DND-41 (cell line): ENCODE measurements at places on chromosomes 6 and 20.

DNA sequence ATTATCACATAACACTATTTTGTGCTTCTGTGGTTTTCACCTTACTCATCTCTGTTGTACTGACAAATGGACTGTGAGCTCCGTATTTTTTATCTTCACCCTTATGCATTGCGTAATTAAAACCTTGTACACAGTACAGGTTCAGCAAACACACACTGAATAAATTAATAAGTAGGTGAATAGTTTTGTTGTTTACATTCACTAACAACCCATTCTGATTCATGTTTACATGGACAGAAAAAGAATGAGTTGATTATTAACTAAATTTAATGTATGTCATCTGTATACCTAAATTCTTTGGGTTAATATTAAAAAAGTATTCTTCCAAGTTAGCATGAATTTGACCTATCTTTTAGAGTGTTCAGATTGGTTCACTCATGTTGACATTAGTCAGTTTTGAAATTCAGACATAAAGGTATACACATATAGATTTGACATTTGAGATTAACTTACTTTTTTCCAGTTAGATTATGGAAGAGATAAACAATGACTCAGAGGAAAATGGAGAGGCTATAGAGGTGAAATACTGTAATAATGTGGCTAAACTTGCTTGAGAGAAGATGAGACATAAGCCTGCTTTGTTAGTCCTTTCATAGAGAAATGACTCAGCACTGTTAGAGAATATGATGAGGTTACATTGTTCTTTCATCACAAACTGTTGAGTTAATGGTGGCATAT, 541.7 kb upstream of the FLRT3 start:
- H3K4me1 ChIP-seq: no peaks in the 10 kb centered on the region
- DNase-seq: no peak
- H3K27ac ChIP-seq: no peak overlapping the region
- H3K4me3 ChIP-seq: no peak overlapping the region

- no peaks in the 10 kb centered on the region for H3K4me1 ChIP-seq
- no peak overlapping the region for H3K4me3 ChIP-seq
- peaks cover 85% of the 10 kb centered on the region for H3K36me3 ChIP-seq
- no peaks in the 10 kb centered on the region for H3K27me3 ChIP-seq
- no peak overlapping the region for H3K27ac ChIP-seq
- DNase-seq: no peak
Observed at GRCh38 chr20:38050686-38051085, 17.1 kb downstream of the RPRD1B start.

- H3K27me3 ChIP-seq: no peaks in the 10 kb centered on the region
- DNase-seq: no peak
- no peak overlapping the region for H3K27ac ChIP-seq
- no peaks in the 10 kb centered on the region for H3K36me3 ChIP-seq
Observed at GRCh38 chr6:139475241-139475640, 100.8 kb upstream of the CITED2 start.

GRCh38 chr20:37994512-37994911, 38.7 kb downstream of the TTI1 start:
- no peak overlapping the region for H3K27ac ChIP-seq
- H3K27me3 ChIP-seq: no peaks in the 10 kb centered on the region
- H3K4me1 ChIP-seq: no peaks in the 10 kb centered on the region
- no peak overlapping the region for H3K4me3 ChIP-seq

- no peak overlapping the region for H3K4me3 ChIP-seq
- H3K4me1 ChIP-seq: peaks cover 4% of the 10 kb centered on the region; the same call in 1 of the 2 replicates
- H3K27ac ChIP-seq: no peak overlapping the region
- H3K27me3 ChIP-seq: no peaks in the 10 kb centered on the region
- DNase-seq: no peak
Observed at GRCh38 chr6:21045135-21045700, 511.0 kb downstream of the CDKAL1 start.

DNA sequence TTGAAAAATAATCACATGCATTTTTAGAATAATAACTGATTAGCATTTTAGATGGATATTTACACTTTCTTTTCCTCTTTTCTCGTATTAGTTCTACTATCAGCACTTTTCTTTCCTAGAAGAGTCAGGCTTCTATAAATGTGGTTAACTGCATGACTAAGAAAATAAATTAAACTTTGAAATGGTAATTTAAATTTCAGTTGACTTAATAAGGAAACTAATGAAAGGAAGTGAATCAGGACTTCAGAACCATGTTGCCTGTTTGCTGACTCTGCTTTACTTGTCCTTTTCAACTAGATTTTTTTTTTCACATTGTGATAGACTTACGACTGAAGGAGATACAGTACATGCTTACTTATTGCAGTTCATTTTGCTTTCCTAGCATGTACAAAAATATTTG, 1258.2 kb upstream of the EYS start:
- no peaks in the 10 kb centered on the region for H3K36me3 ChIP-seq

GRCh38 chr6:139847457-139847813, 473.0 kb upstream of the CITED2 start:
- H3K36me3 ChIP-seq: no peaks in the 10 kb centered on the region
- DNase-seq: no peak
- H3K27me3 ChIP-seq: no peaks in the 10 kb centered on the region
- H3K27ac ChIP-seq: no peak overlapping the region
- no peaks in the 10 kb centered on the region for H3K4me1 ChIP-seq

DNA sequence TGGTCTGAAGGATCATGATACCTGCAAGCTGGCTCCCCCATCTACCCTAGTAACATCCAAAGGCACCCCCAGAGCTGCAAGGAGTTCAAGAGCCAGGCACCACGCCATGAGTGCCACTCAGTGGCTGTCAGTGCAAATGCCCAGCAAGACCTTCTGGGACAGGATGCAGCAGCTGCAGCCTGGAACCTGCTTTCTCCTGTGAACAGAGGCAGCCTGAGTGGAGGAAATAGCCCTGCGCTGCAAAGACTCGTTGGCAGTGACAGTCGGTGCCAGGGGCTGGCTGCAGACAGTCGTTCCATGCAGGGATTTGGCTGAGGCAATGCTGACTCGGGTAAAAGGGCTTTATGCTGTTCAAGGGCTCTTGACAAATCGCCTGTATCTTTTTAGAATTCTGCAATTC, 15.7 kb upstream of the SSTR4 start:
- DNase-seq: peak; percentile 44
- H3K36me3 ChIP-seq: no peaks in the 10 kb centered on the region
- H3K27ac ChIP-seq: no peak overlapping the region
- no peak overlapping the region for H3K4me3 ChIP-seq
- H3K27me3 ChIP-seq: no peaks in the 10 kb centered on the region
- H3K4me1 ChIP-seq: peaks cover 45% of the 10 kb centered on the region

- H3K27ac ChIP-seq: no peak overlapping the region
- no peak overlapping the region for H3K4me3 ChIP-seq
- H3K4me1 ChIP-seq: no peaks in the 10 kb centered on the region
Observed at GRCh38 chr6:44569131-44569530, 181.6 kb downstream of the CDC5L start.

DNA sequence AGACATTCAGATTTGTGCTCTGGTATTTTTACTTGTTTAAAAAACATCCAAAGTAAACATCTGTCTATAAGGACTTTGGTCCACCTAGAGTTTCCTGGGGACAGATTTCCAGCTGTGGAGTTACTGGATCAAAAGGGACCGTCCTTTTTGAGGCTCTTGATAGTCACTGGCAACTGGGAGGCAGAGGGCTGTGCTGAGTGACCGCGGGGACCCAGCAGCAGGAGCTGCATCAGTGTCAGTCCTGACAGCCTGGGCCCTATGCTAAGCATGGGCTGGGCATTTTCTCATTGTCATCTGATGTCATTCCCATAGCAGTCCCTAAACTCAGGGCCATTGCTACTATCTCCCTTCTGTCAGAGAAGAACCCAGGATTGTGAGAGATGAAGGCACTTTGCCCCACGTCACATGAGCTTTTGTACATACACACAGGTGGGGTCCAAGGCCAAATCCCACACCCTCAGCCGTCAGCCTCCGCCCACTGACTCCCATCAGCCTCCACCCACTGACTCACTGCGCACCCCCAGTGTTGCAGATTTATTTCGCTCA, 293.8 kb downstream of the TAF4 start:
- H3K4me1 ChIP-seq: no peaks in the 10 kb centered on the region
- no peak overlapping the region for H3K27ac ChIP-seq
- no peaks in the 10 kb centered on the region for H3K27me3 ChIP-seq
- no peak for DNase-seq
- no peaks in the 10 kb centered on the region for H3K36me3 ChIP-seq

DNA sequence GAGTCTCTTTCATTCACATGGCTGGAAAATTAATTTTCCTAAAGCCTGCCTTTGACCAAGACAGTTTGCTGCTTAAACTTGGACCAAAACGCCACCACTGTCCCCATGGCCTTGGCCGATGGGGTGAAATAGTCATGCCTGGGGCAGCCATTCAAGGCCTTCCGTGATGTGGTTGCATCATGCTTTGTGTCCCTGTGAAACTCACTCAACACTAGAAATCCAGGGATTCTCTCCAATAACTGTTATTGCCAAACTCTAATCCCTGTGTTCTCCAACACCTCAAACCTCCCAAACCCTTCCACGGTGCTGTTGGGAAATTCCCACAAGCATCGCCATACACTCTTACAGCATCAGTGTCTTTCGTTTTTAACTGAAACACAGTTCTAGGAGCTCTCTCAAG, 1.4 kb upstream of the TXNDC5 start:
- H3K4me3 ChIP-seq: no peak overlapping the region
- peaks cover 8% of the 10 kb centered on the region for H3K36me3 ChIP-seq

DNA sequence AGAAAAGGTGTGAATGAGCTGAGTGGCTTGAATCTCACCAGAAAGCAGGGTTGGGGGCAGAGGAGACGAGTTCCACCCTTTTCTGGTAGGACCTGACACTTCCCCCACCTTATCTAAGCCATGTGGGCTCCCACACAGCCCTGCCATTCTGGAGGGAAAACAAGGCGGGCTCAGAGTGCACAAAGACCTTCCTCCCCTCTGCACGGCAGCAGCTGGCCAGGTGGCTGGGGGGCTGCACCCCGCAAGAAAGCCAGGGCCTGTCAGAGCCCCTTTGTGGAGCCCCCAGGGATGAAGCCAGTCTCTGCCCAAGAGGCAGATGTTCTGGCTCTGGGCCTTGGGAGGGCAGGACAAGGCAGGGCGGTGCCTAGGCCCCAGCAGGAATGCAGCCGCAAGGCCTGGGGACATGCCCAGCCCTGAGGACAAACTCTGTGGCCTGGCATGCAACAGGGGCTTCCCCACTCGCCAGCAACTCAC, 48.4 kb upstream of the DSN1 start:
- H3K4me1 ChIP-seq: no peaks in the 10 kb centered on the region
- H3K36me3 ChIP-seq: peaks cover 31% of the 10 kb centered on the region
- no peak overlapping the region for H3K4me3 ChIP-seq
- no peak overlapping the region for H3K27ac ChIP-seq

- no peak overlapping the region for H3K4me3 ChIP-seq
- H3K27ac ChIP-seq: no peak overlapping the region
- H3K4me1 ChIP-seq: peaks cover 8% of the 10 kb centered on the region; the same call in 1 of the 2 replicates
- H3K36me3 ChIP-seq: no peaks in the 10 kb centered on the region
- DNase-seq: no peak
Observed at GRCh38 chr6:21098134-21098533, 495.4 kb upstream of the SOX4 start.

GRCh38 chr6:90938122-90938521, 351.2 kb upstream of the MAP3K7 start:
- no peaks in the 10 kb centered on the region for H3K27me3 ChIP-seq
- no peak for DNase-seq
- H3K4me3 ChIP-seq: no peak overlapping the region
- H3K4me1 ChIP-seq: no peaks in the 10 kb centered on the region
- H3K27ac ChIP-seq: no peak overlapping the region

GRCh38 chr6:105803442-105803841, 282.7 kb upstream of the PRDM1 start:
- H3K36me3 ChIP-seq: no peaks in the 10 kb centered on the region
- H3K27ac ChIP-seq: 0 out of 2 replicates have a peak overlapping the region, but pooled peaks have one; percentile 8
- H3K27me3 ChIP-seq: no peaks in the 10 kb centered on the region
- no peak for DNase-seq

DNA sequence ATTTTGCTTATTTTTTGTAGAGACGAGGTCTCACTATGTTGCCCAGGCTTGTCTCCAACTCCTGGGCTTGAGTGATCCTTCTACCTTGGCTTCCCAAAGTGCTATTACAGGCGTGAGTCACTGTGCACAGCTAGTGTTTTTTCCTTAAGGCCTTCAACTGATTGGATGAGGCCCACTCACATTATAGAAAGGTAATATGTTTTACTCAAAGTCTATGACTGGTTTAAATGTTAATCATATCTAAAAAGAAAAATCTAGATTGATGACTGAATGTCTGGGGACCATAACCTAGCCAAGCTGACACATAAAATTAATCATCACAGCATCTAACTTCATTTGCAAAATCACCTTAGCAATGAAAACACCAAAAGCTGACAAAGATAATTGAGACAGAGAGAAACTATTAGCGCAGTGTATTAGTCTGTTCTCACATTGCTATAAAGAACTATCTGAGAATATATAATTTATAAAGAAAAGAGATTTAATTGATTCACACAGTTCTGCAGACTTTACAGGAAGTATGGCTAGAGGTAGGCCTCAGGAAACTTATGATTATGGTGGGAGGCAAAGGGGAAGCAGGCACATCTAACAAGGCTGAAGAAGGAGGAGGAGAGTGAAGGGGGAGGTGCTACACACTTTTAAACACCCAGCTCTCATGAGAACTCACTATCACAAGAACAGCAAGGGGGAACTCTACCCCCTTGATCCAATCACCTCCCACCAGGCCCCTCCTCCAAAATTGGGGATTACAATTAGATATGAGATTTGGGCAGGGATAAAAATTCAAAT, 66.8 kb upstream of the ARHGAP18 start:
- no peak overlapping the region for H3K4me3 ChIP-seq
- 0 out of 2 replicates have a peak, but pooled peaks cover 3% of the 10 kb centered on the region for H3K4me1 ChIP-seq
- H3K36me3 ChIP-seq: no peaks in the 10 kb centered on the region
- no peak for DNase-seq
- no peaks in the 10 kb centered on the region for H3K27me3 ChIP-seq

- no peak for DNase-seq
- H3K27me3 ChIP-seq: no peaks in the 10 kb centered on the region
- no peak overlapping the region for H3K4me3 ChIP-seq
- H3K27ac ChIP-seq: no peak overlapping the region
- H3K36me3 ChIP-seq: no peaks in the 10 kb centered on the region
Observed at GRCh38 chr6:164665328-164665727, 644.1 kb downstream of the C6orf118 start.

GRCh38 chr20:44009679-44009992, 95.0 kb downstream of the TOX2 start:
- H3K36me3 ChIP-seq: no peaks in the 10 kb centered on the region
- DNase-seq: no peak
- no peaks in the 10 kb centered on the region for H3K27me3 ChIP-seq
- H3K4me1 ChIP-seq: peaks cover 15% of the 10 kb centered on the region
- H3K4me3 ChIP-seq: no peak overlapping the region
- no peak overlapping the region for H3K27ac ChIP-seq

GRCh38 chr6:157713451-157714152, 109.4 kb upstream of the SNX9 start:
- no peak overlapping the region for H3K4me3 ChIP-seq
- H3K4me1 ChIP-seq: no peaks in the 10 kb centered on the region
- H3K27me3 ChIP-seq: peaks cover 9% of the 10 kb centered on the region
- no peaks in the 10 kb centered on the region for H3K36me3 ChIP-seq
